ENCODE measurements at places on chromosomes 11 and 22. TPM values are rescaled to one million over a fixed set of nuclear protein-coding genes. Genes with fewer than 3 reads are reported as not detected.

- H3K27ac ChIP-seq: no peak overlapping the region
- DNase-seq: no peak
- no peaks in the 10 kb centered on the region for H3K27me3 ChIP-seq
Observed at GRCh38 chr11:113148652-113149051, 165.7 kb upstream of the TTC12 start.

GRCh38 chr11:66854231-66854661 lies 2.6 kb upstream of the LRFN4 start:
- peaks cover 17% of the 10 kb centered on the region for H3K4me1 ChIP-seq
- H3K36me3 ChIP-seq: no peaks in the 10 kb centered on the region
- no peak overlapping the region for H3K4me3 ChIP-seq
- H3K27me3 ChIP-seq: no peaks in the 10 kb centered on the region

DNA sequence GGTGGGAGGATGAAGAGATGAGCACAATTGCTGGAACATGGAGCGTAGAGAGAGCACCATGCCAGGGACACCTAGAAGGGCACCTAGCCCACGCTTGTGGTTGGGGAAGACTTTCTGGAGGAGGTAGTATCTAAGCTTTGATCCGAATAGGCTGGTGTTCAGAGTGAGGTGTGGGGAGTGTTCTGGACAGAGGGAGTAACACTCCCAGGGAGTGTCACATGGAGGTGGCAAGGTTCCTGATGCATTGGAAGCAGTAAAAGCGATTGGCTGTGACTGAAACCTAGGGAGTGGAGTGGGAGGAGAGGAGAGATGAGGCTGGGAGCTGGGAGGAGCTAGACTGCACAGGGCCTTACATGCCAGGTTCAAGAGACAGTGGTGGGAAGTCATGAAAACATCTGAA lies 188.0 kb upstream of the NCAM1 start:
- H3K4me3 ChIP-seq: no peak overlapping the region
- no peak for DNase-seq
- H3K27ac ChIP-seq: no peak overlapping the region
- H3K36me3 ChIP-seq: no peaks in the 10 kb centered on the region
- no peaks in the 10 kb centered on the region for H3K27me3 ChIP-seq

DNA sequence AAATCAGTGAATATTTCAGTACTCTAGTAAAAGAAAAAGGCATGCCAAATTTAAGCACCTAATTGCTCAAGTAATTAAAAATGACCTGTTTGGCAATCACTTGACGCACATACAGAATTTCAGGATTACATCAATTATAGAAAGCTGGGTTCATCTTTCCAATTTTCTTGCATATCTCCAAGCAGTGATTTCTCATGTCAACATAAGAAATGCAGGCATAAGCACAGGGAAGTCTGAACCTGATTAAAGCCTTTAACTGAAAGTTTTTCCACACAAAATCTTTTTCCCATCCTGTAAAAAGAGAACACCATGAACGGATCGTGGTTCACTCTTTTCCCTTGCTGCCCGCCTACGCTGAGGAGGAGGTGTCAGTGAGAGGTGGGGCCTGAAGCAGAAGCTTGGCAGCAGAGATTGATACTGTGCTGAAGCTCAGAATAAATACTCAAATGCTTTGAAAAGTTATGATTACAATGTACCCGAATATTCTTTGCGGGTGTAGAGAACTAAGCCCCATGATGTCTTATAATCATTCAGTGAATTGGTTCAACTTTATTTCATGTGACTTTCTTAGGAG lies 704.1 kb upstream of the CCDC90B start:
- no peak for DNase-seq
- H3K27ac ChIP-seq: no peak overlapping the region
- H3K36me3 ChIP-seq: no peaks in the 10 kb centered on the region
- H3K4me1 ChIP-seq: no peaks in the 10 kb centered on the region

- H3K4me1 ChIP-seq: peaks cover 23% of the 10 kb centered on the region
- H3K27ac ChIP-seq: no peak overlapping the region
- H3K4me3 ChIP-seq: no peak overlapping the region
- no peaks in the 10 kb centered on the region for H3K27me3 ChIP-seq
- H3K36me3 ChIP-seq: no peaks in the 10 kb centered on the region
- DNase-seq: no peak
Observed at GRCh38 chr11:111413849-111414248, 34.8 kb upstream of the POU2AF1 start.

GDPD4 gene
- not detected for total RNA-seq

FOLR1 gene
- not detected for total RNA-seq

ELMOD1 gene
- total RNA-seq: not detected

F2 gene
- not detected for total RNA-seq

MIF gene
- total RNA-seq: 638 TPM
